Amniotic epithelial cell (primary cell): ENCODE measurements at places on chromosomes 5 and 9.

DNA sequence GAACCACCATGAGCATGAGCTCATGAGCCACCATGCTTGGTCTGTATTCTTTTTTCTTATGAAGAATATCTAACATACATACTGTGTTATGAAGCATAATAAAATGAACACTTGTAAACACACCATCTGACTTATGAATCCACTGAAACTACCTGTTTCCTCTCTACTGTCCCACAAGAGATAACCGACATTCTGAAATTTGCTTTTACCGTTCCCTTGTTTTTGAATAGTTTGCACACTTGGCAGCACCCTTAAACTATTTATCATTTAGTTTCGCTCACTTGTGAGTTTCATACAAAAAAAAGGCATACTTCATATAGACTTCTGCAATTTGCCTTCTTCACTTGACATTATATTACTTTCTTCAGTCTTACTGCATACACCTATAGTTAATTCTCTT, 8.9 kb downstream of the LARS1 start:
- no peak for DNase-seq

GRCh38 chr5:155252717-155253116, 239.2 kb downstream of the KIF4B start:
- no peak for DNase-seq

DNA sequence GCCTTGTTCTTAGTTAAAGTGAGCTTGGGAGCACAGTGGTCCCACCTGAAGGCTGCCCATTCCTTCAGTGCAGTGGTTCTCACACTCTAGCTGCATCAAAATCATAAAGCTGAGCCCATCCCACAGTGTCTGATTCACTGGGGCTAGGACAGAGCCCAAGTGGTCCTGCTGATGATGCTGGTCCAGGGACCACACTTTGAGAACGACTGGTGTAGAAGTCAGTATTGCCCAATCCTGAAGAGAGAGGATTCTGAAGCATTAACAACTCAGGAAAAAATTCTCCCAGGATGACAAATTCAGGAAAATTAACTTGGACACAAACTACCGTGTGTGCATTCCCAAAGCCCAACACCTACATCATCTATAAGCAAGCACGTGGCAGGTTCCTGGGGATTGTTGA, 176.2 kb downstream of the GABBR2 start:
- no peak for DNase-seq

DNA sequence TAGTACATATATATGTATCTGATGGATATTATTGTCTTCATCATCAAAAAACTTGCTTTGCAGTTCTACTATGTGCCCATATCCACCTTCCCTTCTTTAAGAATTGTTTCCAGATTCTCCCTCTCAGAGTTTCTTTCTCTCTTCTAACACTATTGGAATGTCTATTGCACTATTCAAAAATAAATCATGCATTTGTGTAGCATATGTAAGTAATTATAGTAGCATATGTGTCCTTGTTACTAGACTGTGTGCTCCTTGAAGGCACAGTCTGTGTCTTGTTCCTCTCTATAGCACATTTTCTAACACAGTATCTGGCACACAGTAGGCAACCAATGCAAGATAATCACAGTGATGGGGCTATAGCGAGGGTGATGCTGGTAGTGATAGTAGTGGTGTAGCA, 43.4 kb upstream of the TRIM32 start:
- no peak for DNase-seq

GRCh38 chr9:1049641-1050040, 516 bp upstream of the DMRT2 start:
- no peak for DNase-seq

GRCh38 chr5:158897444-158898160, 202.1 kb downstream of the EBF1 start:
- DNase-seq, result no peak

DNA sequence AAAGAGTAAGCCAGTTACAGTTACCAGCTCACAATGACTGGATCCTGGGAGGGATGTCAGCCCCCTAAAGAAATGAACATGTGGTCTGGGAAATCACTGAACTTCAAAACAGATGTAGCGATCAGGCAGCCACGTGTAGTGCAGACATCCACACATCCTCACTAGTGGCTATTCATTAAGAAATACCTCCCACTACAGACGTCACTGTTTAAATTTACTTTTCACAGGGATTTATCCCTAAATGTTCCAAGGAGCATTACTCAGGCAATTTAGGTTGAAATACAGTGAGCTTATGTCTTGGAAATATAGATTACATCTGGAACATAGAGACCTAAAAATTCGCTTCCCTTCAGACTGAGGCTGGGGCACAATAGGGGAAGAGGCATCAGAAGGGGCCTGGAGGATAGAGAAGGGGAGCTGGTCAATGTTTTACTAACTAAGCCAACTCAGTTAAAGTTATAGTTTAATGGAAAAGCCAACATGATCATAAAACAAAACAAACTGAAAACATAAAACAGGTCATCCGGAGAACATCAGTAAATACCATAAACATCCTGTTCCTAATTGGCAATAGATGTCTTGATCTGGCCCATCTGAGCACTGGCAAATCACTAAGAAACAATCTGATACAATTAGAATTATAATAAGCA, 92.3 kb downstream of the FANCC start:
- no peak for DNase-seq

DNA sequence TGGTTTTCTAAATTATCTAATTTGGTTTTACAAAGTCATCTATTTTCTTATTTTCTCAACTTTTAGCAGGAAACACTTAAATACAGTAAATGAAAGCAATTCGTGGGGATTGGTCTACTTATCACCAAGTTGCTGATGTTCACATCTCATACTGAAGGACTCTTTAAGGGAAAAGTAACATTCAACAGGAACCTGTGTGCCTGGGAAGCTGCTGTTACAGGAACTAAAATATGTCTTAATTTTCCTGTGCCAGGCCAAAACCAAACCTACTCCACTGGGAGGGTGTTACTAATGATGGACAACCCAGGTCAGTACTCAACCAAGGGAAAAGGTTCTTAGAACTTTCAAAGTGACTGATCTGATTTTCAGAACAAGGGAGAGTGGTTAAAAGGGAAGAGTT, 5.3 kb downstream of the ISCA1 start:
- no peak for DNase-seq

DNA sequence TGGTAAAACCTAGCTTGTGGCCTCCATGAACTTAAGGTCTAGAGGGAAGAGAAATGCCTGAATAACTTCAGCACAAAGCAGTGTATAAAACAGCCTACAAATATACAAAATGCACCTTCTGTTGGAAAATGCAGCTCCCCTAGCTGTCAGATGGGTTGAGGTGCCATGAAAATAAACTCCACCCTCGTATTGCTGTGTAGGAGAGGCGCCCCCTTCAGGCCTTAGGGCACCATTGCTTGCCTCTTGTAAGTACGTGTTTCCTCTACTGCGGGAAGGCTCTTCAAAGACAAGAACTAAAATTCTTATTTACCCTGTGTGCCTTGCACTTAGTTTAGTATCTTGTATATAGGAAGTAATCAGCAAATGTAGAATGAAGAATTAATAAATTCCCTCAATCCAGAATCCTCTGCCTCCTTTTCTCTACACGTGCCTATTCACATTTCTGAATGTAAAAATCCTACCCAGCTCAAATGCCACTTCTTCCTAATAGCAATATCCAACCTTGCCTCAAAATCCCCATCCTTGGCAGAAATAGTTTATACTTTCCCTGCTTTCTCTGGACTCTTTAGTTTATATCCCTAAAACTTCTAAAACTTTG, 393.7 kb upstream of the PDE4D start:
- DNase-seq, result peak; percentile 68

- peak; percentile 37 for DNase-seq
Observed at GRCh38 chr9:28774433-28775235, 1201.4 kb upstream of the C9orf72 start.

- peak; percentile 48 for DNase-seq
Observed at GRCh38 chr5:91179018-91179417, 204.1 kb downstream of the ARRDC3 start.

DNA sequence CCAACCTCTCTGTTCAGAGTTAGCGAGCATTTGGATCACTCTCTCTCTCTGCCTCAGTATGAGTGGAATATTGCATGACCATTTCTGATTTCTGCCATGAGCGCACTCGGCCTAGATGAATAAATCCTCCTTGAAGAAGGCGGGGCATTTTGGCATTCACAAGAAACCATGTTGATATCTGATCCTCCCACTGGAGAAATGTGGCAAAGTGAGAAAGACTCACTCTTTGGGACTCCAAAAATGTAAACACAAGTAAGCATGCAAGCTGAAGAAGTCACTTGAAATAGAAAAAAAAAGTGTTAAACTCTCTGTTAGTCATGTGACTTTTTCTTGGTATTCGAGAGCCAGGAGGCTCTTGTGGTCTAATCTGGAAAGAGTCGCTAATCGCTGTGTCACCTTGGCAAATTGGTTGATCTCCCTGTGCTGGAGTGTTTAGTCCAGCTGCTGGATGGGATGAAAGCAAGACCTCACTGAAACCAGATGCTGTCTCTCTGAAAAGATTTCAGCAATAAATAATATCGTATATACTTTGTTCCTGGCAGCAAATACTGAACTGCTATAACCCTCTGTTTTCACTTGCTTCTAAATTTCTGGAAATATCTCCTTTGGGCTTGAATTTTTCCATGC, 95.5 kb downstream of the GHR start:
- no peak for DNase-seq

- DNase-seq, result no peak
Observed at GRCh38 chr9:90515510-90515909, 127.1 kb downstream of the DIRAS2 start.

DNA sequence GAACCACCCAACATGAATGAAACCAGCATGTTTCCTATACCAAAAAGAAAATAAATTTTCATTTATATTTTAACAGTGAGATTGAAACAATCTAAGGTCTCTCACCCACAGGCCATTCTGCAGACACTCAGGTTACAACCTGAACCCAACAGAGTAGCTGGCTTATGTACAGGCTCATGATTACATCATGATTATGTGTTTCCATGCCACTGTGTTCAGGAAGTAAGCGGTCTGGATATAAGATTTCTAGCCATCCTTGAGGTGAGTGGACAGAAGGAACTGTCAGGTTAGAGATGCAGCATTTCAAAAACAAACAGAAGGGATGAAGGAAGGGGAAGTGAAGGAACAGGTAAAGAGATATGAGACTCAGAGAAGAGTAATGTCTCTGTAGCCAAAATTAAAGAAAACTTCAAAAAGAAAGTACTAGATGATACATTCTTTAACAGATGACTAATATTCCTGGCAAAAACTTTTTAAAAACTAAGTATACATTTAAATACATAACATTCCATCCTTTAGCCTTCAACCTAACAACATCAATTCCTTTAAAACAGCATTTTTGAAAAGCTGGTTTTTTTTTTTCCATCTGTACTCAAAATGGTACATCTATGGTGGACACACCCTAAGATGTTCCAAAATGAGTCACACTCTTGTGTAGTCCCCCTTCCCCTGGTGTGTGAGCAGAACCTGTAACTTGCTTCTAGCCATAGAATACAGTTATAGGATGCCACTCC, 119.8 kb downstream of the LPAR1 start:
- peak; percentile 68 for DNase-seq

GRCh38 chr5:57693488-57694305, 211.1 kb upstream of the ACTBL2 start:
- DNase-seq, result no peak

- DNase-seq, result peak; percentile 3
Observed at GRCh38 chr5:127280491-127281220, 9.9 kb upstream of the MEGF10 start.

GRCh38 chr5:34695275-34696027, 39.3 kb downstream of the RAI14 start:
- DNase-seq, result no peak

DNA sequence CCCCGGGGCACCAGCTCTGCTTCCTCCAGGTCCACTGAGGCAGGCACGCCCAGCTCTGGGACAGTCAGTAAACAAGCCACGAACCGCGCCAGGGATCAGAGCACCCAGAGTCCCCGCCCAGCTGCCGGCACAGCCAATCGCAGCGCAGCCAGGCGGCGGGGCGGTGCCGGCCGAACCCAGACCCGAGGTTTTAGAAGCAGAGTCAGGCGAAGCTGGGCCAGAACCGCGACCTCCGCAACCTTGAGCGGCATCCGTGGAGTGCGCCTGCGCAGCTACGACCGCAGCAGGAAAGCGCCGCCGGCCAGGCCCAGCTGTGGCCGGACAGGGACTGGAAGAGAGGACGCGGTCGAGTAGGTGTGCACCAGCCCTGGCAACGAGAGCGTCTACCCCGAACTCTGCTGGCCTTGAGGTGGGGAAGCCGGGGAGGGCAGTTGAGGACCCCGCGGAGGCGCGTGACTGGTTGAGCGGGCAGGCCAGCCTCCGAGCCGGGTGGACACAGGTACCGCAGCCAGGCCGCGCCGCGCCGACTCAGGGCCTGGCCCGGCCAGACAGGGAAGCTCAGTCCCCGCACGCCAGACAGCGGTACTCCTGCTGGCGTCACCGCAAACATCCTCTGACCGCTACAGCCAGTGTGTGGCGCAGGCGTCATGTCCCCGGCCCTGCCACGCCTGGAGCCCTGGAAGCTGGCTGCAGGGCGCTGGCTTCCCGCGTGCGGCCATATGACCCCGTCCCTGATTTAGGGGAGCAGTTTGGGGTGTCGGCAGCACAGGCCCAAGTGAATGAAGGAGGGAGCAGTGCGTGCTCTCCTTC, at the start of gene CTSL:
Gene CTSL (plus strand): TSS at position 220 of the 810 bp plus-strand sequence. CDS start 1,485 bp downstream, outside the sequence.
- DNase-seq, result peak; percentile 78

- DNase-seq, result no peak
Observed at GRCh38 chr5:149425729-149426128, 46.6 kb upstream of the IL17B start.

DNA sequence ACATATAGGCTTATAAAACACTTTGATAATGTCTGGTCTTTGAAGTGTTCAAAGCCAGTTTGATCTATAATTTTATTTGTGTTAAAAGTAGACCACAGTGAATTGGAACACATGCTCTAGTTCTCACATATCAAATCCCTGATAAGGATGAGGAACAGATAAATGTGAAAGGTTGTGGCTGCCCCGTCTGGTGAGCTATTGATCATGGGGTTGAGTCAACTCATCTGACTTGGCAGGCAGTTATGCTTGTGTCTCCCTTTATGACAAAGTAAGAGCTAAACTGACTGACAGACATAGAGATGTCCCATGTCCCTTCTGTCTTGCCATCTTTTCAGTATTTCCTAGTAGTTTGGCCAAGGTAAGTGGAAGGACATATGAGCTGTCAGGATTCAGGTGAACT, 2.9 kb upstream of the ERMP1 start:
- DNase-seq, result no peak

DNA sequence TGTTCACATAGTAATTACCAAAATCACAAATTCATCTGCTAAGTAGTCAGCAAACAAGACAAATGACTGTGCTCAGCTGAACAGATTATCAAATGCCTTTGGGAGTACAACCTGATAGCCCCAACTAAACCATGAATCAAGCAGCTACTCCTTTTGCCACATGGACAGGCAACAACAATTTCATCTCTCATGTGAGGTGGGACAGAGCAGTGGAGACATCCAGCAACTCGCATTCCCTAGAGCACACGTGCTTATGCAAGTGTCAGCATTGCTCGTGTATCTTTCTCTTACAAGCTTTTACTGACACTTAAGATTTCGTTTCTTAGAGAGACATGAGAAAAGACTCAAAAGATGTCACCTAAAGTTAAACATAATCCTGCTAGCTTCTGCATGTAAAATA, 42.7 kb upstream of the PPP2R2B start:
- DNase-seq, result no peak

- DNase-seq, result no peak
Observed at GRCh38 chr9:14025741-14026140, 288.2 kb downstream of the NFIB start.

GRCh38 chr5:133827011-133827410, 141.4 kb downstream of the C5orf15 start:
- DNase-seq, result no peak
